ENCODE measurements at places on chromosomes 5 and 9.

GRCh38 chr5:18888821-18889220 lies 1099.2 kb downstream of the CDH18 start:
- DNase-seq: no peak

DNA sequence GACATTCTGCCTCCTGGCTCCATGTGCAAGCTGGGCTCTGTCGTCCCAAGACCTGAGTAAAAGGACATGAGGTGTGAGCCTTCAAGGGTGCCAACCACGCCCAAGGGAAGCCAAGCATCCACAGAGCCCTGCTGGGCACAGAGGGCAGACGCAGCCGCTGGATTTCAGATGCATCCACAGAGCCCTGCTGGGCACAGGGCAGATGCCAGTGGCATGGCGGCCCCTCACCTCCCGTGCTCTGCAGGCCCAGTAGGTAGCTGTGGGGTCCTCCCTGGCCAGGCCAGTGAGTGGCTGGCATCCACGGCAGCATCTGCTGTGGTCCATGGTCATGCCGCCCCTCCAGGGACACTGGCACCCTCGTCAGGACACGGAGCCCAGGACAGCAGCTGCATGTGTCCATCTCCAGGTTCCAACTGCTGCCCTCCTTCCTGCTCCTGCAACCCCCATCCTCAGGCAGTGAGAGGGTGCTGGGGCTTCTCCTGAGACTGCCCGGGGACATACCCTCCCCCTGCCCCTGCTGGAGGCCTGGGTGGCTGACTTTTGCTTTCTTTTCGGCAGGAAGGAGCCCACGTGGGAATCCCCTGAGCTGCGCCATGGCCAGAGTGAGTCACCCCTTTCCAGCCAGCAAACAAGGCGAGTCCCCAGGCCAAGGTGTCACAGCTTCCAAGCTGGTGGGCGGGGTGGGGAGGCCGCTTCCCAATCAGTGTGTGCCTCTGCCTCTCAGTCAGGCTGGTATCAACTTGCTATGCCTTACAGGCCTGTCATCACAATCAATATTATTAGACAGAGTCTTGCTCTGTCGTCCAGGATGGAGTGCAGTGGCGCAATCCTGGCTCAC lies 4.0 kb upstream of the TRAF2 start:
- DNase-seq: no peak

- DNase-seq: peak; percentile 85
These were observed 480.9 kb upstream of the PAPPA start for GRCh38 chr9:115672477-115673316.

DNA sequence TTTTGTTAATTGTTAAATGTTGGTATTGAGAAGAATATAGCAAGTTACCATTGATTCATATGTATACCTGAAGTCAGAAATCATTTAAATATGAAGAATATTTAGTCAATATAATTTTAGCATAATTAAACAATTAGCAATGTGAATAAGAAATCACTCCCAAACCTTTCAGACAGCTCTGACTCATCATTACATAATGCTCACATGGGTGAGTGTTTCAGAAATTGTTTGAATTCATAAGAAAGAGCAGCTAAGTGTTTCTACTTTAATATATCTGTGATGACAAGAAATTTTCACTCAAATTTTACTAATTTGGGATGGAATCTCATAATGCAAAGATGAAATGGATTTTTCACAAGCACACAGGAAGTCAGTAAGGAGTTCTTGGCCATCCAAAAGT lies 42.0 kb upstream of the CDC42SE2 start:
- DNase-seq: no peak

GRCh38 chr9:36738318-36738976 lies 165.8 kb downstream of the MELK start:
- DNase-seq: no peak

DNA sequence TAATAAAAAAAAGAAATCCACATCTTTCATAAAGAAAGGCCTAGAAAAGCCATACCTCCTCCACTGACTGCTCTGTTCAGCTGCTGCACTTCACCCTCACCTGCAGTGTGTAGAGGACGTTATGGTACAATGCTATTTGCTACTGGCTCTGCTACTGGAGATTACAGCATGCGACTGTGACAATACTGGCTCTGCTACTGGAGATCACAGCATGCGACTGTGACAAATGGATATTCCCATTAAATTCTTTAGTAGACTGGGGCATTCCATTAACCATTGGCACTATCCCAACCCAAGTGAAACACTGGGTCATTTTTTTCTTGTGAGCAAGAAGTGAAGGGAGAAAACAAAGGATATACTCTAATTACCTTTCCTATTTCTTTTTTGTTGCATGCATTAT lies 1063.5 kb upstream of the DMAC1 start:
- no peak for DNase-seq

GRCh38 chr9:92980085-92980745 lies 32.9 kb downstream of the FGD3 start:
- no peak for DNase-seq

- DNase-seq: no peak
These were observed 70.9 kb downstream of the PCDH1 start for GRCh38 chr5:141807329-141807728.

Data from amniotic stem cell (primary cell).